ENCODE measurements at places on chromosomes 7 and 10.

DNA sequence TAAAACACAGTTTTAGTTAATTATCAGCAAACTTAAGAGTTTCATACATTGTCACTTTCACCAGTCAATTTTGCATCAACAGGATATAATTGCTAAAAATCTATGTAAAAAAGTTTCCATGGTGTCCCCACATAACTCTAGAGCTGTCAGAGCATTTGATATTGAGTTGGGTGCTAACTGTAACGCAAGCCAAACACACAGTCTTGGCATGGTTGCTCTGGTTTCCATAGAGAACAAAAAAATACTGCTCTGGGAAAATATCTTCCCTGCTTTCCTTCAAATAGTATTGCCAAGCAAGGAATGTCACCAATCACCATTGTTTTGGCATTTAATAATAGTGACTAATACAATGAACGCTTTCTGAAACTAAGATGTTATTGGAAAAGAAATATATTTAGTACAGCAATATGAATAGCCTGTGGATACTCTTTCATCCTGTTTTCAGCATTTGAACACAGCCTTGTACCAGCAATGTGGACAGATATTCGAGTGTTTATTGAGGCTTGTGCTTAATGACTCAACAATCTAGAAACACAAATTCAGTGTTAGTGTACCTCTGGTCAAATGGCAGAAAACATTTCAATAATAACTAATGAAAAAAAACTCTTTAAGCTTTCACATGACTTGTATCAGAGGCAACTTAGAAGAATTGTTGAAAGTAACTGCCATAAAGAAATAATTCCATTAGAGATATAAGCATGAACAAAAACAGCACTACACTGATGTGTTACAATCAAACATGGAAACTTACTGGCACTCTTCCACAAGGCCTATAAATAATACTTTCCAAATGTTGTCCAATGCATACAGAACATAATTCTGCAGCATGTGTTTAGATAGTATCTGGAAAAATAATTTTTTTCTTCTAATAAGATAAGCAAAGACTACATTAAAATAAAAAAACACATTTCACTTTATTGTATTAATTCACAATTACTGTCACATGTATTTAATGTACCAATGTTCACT lies 1469.5 kb upstream of the CELF2 start:
- no peak for DNase-seq

DNA sequence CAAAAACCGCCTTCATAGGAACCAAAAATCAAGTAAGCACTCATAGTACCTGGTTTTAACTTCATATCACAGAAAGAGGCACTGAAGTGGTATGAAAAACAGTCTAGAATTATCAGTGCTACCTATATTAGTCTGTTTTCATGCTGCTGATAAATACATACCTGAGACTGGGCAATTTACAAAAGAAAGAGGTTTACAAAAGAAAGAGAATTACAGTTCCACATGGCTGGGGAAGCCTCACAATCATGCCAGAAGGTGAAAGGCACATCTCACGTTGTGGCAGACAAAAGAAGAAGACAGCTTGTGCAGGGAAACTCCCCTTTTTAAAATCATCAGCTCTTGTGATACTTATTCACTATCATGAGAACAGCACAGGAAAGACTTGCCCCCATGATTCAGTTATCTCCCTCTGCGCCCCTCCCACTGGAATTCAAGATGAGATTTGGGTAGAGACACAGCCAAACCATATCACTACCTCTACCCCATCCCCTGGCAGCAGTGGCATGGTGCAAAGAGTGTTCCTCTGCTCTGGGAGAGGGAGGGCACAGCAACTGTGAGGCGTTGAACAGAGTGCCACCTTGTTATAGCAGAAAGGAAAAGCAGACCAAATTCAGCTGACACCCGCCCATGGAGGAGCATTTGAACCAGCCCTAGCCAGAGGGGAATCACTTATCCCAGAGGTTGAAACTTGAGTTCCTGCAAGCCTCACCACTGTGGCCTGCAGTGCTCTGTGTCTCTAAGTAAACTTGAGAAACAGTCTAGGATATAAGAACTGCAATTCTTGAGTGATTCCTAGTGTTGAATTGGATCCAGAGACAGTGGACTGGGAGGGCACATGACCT lies 61.9 kb upstream of the PTPRZ1 start:
- no peak for DNase-seq

DNA sequence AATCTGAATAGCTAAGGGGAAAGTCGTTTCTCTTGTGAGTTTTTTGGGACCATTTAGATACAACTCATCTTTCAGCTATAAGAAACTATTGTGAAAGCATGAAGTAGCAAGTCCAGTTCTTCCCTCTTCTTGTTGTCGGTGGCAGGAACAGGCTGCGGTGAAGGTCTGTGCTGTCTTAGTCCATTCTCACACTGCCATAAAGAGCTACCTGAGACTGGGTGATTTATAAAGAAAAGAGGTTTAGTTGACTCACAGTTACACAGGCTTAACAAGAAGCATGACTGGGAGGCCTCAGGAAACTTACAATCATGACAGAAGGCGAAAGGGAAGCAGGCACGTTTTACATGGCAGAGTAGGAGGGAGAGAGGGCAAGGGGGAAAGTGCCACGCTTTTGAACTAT lies 261.8 kb downstream of the GATA3 start:
- DNase-seq: no peak

DNA sequence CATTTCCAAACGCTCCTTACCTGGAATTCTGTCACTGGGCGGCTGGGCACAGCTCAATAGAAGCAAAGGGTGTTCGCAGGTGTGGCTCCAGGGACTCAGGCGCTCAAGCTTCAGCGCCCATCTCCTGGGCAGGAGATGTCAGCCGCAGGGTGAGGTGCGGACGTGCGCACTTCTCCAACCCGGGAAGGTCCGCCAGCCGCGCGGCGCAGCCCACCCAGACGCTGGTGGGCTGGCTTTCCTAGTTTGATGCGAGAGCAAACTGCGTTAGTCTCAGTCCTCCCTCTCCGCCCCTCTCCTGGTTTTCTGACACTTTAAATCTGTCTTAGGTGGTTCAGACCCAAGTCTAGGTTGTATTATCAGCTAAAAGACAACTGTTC lies 267 bp downstream of the CALCR start:
- no peak for DNase-seq

DNA sequence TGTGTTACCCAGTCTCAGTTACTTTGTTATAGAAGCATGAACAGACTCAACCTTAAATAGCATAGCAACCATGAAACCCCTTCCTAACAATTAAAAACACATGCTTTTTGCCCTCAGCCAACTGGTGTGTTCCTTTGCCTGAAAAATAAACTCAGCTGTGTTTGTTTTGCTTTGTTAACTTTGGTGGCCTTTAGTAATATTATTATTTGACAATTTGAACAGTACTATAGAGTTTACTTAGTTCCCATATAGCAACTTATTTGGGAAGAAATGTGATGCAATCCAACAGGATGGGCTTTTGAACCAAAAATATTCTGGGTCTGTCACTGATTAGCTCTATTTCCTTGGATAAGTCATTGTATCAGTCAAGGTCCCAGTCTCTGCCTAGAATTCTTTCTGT lies 22.5 kb upstream of the MKLN1 start:
- no peak for DNase-seq

DNA sequence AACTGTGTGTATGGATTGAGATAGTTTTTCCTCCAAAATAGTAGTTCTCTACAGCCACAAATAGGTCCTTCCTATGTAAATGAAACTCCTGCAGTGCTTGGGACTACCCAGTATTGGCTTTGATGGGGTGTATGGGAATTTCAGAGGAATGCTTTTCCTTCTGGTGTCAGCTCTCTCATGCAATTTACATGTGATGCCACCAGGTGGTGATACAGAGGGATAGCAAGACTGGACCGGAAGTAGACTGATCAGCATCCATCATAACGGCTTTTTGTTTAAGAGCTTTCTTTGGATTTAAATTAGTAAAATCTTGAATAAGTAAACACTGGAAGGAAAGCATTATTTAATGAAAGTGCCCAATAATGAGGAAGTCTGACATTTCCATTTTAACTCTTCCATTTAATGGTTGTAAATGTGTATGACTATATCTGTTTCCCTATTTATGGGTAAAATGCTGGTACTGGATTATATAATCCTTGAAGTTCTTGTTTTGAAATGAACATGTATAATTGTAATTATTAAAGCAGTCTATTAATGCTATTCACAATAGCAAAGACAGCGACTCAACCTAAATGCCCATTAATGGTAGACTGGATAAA lies 22.7 kb downstream of the DYNC1I1 start:
- peak; percentile 14 for DNase-seq

GRCh38 chr10:3948843-3949242 lies 163.8 kb upstream of the KLF6 start:
- peak; percentile 69 for DNase-seq

DNA sequence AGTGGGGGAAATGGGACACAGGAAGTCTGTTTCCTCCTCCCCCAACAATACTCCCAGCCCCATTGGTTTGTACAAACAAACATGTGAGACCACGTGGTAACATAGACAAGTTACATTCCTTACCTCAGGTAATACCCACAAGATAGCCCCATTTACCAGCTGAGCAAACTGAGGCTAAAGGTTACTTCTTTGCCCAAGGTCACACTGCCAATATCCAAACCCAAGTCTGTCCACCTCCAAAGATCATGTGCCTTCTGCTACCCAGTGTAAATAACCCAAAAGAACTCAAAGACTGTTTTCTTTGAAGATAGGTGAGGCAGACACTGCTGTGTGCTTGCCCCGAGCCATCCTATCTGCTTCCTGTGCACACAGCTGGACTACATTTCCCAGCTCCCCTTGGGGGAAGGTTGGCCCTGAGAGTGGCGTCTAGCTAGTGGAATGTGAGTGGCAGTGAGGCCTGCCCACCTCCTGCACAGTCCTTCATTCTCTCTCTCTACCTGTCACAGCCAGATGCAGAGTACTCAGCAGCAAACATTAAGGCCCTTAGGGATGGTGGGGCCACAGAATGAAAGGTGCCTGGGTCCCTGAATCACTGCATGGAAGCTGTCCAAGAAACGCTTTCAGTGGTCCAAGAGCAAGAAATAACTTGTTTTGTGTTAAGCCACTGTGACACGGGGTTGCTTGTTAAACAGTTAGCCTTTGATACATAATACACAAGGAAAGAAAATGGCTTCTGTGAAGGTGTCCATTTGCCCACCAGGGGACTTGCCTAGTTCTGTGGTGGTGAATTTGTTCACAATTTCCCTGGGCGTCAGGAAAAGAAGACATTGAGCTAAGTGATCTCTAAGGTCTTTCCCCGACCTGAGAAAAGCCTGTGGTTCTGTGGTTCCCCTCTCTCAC lies 257.7 kb upstream of the NFE2L3 start:
- peak; percentile 23 for DNase-seq

- peak; percentile 41 for DNase-seq
These were observed 588 bp upstream of the PAOX start for GRCh38 chr10:133378251-133379096.

- no peak for DNase-seq
These were observed 98.1 kb upstream of the NAMPT start for GRCh38 chr7:106382929-106383328.

- DNase-seq: peak; percentile 14
These were observed 43.6 kb downstream of the GUSB start for GRCh38 chr7:65938336-65938895.

DNA sequence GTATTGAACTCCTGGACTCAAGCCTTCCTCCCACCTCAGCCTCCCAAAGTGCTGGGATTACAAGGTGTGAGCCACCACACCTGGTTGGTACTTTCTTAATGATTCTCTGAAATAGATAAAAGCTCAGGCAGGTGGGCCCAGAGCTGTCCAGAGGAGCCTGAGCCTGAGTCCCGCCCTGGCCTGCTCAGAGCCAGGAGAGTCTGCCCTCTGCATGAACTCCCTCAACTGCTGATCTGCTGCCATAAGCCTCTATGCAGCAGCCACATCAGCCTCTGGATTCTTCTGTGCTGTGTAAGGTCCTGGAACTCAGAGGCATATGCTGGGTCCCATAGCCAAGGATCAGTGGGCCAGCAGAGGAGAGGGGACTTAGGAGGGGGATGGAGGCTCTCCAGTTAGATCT lies 23.1 kb upstream of the DDIT4 start:
- peak; percentile 77 for DNase-seq

DNA sequence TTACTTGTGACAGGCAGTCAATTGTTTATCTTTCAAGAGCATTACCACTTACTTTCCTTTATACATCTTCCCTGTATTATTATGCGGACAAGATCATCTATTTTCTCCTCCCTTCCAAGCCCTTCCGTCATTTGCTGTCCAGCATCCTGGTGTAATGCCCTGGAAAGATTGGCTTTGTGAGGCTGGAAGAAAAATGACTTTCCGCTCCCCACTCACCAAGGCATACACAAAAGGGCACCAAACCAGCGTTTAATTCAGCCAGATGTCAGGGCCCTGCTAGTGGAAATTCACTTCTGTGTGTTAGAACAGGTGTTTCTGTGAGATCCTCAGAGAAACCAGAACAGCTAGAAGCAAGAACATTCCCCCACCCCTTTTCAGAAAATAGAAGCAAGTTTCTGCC lies 128.1 kb upstream of the NANOS1 start:
- no peak for DNase-seq

DNA sequence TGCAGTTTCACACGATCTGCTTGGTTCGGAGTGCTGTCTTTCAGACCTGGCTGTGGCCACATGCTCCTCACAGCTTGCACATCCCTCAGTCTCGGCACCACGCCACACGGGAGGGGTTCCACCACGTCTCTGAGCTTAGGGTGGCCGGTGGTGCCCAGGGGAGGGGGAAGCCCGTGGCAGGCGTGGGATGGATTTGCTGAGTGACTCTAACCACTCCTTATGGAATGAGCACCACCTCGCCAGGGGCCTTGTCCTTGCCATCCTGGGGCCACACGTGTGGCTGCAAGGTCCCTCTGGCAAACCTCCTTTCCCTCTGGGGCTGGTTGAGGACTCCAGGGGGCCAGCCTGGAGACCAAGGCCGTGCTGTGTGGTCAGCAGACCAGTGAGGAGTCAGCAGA lies 29.1 kb upstream of the FAM20C start:
- DNase-seq: no peak

- DNase-seq: peak; percentile 43
These were observed 58.4 kb upstream of the MACROH2A2 start for GRCh38 chr10:69994262-69994661.

GRCh38 chr7:118642396-118642795 lies 417.9 kb downstream of the ANKRD7 start:
- no peak for DNase-seq

GRCh38 chr10:23522345-23522744 lies 83.5 kb downstream of the OTUD1 start:
- peak; percentile 16 for DNase-seq

DNA sequence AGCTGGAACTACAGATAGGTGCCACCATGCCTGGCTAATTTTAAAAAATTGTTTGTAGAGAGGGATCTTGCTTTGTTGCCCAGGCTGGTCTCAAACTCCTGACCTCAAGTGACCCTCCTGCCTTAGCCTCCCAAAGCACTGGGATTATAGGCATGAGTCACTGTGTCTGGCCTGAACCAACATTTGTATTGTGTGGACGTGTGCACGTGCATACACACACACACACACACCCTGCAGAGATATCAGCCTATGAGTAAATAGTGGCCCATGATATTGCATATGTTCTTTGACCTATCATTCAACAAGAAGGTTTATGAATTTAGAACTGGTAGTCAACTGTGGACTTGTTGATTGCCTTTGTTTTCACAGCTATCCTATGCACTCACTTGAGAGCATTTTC lies 161.6 kb downstream of the BAMBI start:
- DNase-seq: peak; percentile 33
